ENCODE measurements at places on chromosomes 16 and 17. TPM values are rescaled to one million over a fixed set of nuclear protein-coding genes. Genes with fewer than 3 reads are reported as not detected.

TBC1D3B gene
- polyA plus RNA-seq = 1.5 TPM

HNF1B gene
- not detected for polyA plus RNA-seq

KRT39 gene
- not detected for polyA plus RNA-seq

KRTAP4-9 gene
- not detected for polyA plus RNA-seq

GLIS2 gene
- polyA plus RNA-seq = 15.2 TPM

KIF1C gene
- 406 TPM for polyA plus RNA-seq

ZNF764 gene
- polyA plus RNA-seq = 7.0 TPM

TUFM gene
- polyA plus RNA-seq = 227 TPM

PMFBP1 gene
- polyA plus RNA-seq = 0.38 TPM

TCAP gene
- polyA plus RNA-seq = 4,928 TPM

GLTPD2 gene
- polyA plus RNA-seq = not detected

GPR139 gene
- polyA plus RNA-seq = not detected

SHISA6 gene
- polyA plus RNA-seq = 0.07 TPM

NACA2 gene
- polyA plus RNA-seq = not detected

CDRT15L2 gene
- polyA plus RNA-seq = not detected

NUP93 gene
- 18.9 TPM for polyA plus RNA-seq

HOXB7 gene
- 0.48 TPM for polyA plus RNA-seq
